Stimulated activated CD8-positive, alpha-beta memory T cell treated with anti-CD3 and anti-CD28 coated beads, Interleukin-7, amount 100 ng/mL, for 24 hours (primary cell): ENCODE measurements at places on chromosomes 11 and 22.

DNA sequence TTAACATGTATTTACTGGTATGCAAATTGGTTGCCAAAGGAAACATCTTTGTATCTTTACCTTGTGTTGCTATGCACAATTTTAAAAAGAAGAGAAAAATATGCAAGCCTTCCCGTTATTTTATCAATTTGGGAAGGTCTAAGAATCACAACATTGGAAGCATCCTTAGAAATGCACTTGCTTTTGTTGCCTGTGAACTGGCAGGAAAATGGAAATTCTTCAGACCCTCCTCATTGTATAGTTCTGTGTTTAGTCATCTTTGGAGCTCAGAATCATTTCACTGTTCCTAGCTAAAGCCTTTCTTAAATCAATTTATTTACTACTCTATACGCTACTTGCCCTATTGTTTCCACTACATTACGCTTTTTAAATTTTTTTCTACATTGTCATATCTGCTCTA lies 574.5 kb downstream of the DLG2 start:
- DNase-seq = no peak

DNA sequence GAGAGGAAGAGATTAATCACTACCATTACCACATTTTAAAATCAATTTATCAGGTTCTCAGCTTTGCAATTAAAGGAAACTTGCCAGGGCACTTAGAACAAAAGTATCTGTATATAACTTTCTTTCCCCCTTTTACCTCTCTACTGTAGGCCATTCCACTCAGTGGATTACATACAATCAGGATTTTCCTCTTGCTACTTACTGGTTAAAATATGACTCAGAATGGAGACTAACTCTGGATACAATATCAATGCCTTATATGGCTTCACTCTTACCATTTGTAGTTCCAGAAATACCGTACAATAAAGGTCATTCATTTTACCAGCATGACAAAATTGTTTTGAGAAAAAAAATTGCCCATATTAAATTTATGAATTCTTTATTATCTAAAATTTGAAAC lies 706.8 kb downstream of the KCNA4 start:
- no peak for DNase-seq

- DNase-seq = no peak
These were observed 5.3 kb downstream of the RNH1 start for GRCh38 chr11:501683-502287.

- no peak for DNase-seq
These were observed 27.5 kb upstream of the HIKESHI start for GRCh38 chr11:86274503-86274902.

DNA sequence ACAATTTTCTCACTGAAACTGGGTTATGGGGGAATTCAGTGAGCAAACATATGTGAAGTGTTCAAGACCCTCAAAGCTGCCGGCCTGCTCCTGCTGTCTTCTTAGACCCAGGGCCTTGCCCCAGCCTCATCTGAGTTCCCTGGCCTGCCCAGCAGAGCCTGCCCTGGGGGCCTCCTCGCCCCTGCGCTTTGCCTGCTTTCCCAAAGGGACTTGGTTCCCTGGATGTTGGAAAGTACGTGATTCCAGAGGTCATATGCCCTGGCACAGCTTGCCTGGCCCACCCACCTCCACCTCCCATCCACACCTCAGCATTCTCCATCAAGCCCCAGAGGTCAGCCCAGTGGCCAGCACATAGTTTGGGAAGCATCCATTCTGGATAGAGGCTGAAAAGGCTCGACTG lies 13.7 kb upstream of the POU2F3 start:
- DNase-seq = no peak

GRCh38 chr22:36246718-36247117 lies 6.2 kb upstream of the APOL1 start:
- no peak for DNase-seq

- no peak for DNase-seq
These were observed 12.4 kb upstream of the OAF start for GRCh38 chr11:120198403-120198786.

GRCh38 chr22:48135592-48135991 lies 1373.1 kb downstream of the TBC1D22A start:
- no peak for DNase-seq

DNA sequence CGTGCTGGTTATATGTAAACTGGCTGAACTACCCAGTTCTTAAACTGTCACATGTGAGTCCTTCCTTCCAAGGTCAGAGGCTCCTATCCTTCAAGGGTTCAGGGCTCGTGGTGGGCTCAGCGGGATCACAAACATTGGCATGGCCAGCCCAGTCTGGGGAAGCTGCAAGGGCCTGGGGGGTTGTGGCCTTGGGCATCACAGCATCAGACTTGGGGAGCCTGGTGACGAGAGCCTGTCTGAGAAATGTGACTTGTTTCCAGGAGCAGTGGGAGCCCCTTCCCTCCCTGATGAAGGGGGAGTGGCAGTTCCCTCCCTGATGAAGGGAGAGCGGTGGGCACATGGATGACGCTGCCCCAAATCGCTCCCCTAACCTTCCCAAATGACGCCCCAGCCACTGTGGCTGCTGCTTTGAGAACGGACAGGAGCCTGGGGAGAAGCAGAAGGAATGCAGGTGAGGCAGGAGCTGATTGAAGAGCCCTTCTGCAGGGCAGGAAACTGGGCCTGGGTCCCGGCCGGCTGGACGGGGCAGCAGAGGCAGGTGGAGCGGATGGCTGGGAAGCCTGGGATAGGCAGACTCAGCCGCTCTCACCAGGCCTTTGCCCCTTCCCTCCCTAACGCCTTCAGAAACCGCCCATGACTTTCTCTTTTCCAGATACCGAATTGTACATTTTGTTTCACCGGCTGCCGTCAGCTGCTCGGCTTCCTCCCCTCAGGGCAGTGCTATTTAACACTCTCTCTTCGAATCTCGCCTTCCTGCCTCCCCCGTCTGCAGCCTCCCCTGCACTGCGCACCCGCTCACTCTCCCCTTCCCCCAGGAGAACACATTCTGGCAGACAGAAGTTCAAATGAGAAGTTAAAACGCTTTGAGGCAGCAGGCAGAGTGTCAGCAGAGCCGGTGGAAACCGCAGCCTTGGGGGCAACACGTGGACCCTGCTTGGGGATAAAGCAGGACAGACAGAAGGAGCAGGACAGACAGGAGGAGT lies 1486.7 kb downstream of the BRD1 start:
- no peak for DNase-seq

DNA sequence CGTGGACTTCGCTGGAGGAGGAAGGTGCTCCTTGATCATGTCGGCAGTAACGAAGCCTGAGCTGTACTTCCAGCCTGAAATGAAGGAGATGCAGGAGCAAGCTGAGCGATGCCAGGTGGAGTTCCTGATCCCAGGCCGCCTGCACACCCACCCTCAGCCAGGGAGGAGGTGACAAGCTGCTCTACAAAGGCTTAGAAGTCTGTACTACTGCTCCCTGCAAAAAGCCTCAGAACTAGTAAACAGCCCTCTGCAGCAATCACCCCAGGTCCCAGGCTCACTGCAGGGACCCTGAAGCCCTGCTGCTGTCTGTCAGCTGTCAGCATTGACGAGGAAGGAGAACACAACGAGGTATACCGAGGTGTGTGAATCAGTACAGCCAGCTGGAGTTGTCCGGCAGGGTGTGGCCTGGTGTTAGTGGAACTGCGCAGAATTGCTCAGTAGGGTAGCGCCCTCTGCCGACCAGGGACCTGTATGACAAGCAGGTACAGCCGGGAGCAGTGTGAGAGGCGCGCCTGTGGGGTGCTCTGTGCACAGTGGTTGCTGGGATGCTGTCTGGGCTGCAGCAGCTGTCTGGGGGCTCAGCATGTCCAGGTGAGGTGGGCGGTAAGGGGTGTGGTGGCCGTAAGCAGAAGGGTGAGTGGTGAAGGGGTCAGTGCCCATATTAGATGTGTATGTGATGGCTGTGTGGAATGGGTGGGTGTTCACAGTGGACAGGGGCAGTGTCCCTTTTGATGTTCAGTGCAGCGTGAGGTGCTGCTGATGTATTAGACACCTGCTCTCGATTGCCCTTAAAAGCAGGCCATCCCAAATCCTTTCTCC lies 7.6 kb downstream of the CYB5R2 start:
- DNase-seq = peak; percentile 61

DNA sequence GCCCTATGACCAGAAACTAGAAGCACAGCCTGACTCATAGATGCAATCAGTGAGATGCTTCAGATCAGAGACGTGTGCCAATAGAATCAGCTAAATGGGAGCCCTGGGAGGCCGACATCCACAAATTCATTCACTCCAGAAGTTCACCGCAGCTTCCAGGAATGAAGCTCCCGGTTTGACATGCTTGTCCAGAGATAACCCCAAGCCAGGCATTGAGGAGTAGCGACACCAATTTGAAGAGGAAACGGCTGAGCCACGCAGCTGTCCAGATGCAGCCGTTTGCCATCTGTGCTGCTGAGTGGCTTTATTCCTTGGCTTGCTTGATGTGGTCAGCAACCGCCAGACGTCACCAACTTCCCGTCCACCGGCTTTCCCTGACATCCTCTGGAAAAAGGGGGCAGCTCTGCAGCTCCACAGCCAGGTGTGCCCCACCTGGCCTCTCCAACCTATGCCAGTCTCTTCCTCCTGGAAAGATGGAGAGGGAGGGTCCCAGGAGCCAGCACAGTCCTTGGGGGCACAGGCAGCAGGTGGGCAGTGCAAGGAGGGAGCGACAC lies 123.9 kb upstream of the OPCML start:
- DNase-seq = no peak

DNA sequence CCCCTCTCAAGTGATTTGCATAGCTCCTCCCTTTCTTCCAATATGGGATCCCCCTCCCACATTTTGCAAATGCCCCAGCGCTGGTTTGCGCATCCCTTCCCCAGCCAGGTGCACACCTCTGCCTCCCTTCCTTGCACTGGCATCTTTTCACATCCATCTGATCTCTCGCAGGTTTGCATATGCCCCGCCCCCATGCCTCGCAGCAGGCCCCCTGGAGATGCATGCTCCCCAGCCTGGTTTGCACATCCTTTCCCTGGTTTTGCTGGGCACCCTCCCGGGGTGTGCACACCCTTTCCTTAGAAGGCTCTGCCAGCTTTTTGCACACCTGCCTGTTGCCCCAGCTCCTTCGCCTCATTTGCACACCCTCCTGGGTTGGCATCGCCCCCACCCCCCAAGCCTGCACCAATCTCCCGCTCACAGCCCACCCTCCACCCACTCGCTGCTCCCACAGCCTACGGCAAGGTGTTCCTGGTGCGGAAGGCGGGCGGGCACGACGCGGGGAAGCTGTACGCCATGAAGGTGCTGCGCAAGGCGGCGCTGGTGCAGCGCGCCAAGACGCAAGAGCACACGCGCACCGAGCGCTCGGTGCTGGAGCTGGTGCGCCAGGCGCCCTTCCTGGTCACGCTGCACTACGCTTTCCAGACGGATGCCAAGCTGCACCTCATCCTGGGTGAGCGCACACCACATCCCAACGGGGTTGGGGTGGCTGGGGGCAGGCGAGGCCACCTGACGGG lies 917 bp downstream of the RPS6KA4 start:
- no peak for DNase-seq

GRCh38 chr11:128783513-128783912 lies 83.6 kb downstream of the KCNJ1 start:
- no peak for DNase-seq

GRCh38 chr11:32151027-32151426 lies 60.2 kb downstream of the RCN1 start:
- no peak for DNase-seq

DNA sequence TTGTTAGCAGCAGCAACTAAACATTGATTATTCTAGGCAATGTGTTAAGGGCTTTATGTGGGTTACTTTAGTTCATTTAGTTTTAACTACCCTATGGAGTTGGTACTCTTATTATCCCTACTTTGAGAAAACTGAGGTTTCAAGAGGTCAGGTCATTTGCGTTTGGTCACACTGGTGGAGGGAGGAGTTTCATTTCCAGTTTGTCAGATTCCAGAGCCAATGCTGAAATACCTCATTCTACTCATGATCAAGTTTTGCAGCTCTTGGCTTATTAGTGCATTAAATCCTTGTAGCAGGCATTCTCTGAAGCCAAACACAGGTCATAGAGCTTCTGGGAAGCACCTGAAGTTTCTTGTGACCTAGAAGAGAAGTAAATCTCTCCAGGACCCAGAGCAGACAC lies 24.1 kb upstream of the POGLUT3 start:
- no peak for DNase-seq

- no peak for DNase-seq
These were observed 630 bp downstream of the PIK3IP1 start for GRCh38 chr22:31291481-31292235.

GRCh38 chr22:47053013-47053725 lies 290.7 kb downstream of the TBC1D22A start:
- DNase-seq = no peak

DNA sequence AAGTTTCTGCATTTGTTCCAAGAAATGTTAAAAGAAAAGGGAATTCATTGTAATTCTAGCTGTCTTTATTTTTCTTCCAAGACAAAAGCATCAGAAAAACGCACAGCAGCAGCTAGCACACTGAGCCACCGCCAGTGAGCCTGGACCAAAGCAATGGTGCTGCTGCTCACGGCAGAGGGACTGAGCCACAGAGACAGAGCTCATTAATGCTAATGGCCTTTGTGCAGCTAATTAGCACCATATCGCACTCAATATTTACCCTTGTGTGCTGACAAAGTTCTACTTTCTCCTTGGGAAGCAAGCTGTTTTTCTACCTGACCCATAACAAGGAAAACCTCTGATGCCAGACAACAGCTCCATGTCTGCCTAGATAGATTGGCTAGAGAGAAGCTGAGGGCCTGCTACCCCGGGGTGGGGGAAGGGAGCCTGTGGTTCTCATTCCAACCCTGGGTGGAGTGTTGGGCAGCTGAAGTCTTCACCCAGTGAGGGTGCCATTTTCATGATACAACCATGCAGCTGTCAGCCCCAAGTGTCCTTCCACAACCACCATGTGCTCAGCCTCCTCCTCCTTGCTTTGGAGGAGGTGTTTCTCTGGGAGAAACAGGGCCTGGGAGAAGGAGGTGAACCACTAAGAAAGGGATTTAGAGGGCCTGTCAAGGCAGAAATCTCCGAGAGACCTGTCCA lies 131.1 kb upstream of the NCAM1 start:
- DNase-seq = no peak

GRCh38 chr11:103069367-103069766 lies 22.6 kb downstream of the DCUN1D5 start:
- no peak for DNase-seq

GRCh38 chr22:20438427-20438677 lies 727 bp upstream of the SCARF2 start:
- no peak for DNase-seq

DNA sequence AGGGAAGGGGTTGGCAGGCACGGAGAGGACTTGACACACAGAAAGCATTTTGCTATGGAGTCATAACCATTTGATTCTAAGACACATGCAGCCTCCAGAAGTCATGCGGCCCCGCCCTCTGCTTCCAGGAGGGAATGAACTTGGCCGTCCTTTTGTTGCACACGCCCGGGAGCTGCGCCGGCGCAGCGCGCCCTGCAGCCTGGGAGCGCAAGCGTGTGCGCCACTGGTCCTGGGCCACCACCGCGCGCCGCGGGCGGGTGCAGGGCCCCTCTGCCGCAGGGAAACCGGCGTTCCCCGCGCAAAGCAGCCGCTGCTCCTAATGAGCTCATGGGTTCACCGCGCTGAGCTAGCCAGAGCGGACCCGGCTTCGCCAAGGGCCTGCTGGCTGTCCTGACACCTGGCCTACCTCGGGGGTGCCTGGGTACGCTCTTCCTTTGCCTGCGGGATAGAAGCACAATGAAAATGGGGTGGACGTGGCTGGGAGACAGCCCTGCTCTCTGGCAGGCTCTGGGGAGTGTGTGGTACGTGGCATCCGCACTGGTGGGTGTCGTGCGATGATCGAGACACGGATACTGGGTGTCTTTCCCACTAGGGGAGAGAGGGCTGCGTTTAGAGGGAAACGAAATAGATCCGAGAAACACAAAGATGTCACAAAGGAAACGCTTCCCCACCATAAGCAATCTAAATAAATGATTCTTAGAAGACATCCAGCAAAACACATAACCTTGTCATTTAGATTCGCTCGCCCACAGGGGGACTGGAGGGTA lies 669 bp downstream of the MICAL3 start:
- no peak for DNase-seq

GRCh38 chr22:41862160-41862529 lies 29.2 kb downstream of the SREBF2 start:
- DNase-seq = no peak
